ENCODE measurements at places on chromosomes 2 and 18. TPM values are rescaled to one million over a fixed set of nuclear protein-coding genes. Genes with fewer than 3 reads are reported as not detected.
A peak's percentile ranks its signal among the peaks of the same experiment; 100 is the strongest.

PLCL1 gene
- 2.8 TPM for total RNA-seq

DNA sequence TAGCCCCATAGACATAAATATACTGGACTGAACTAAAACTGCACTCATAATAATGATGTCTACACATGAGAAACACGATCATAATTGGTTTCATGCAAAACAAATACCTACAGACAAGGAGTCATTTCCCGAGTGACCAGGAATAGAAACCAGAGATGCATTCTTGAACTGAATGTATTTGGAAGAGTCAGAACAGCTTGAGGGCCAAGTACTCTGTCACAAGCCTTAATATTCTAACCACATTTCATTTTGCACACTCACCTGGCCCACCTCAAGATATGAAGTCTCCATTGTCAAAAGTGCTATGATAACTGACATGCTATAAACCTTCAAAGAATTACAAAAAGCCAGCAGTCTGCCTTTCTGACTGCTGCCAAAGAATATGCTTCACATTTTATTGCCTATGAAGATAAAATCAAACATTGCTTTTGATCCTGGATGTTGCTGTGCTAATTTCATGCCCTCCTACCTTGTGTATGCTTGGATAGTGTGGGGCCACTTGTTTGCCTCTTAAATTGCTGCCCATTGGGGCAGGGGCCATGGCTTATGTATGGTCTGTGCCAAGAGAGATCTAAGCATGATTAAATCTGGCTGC, 18.9 kb upstream of the ASAP2 start:
- DNase-seq, result no peak

DNA sequence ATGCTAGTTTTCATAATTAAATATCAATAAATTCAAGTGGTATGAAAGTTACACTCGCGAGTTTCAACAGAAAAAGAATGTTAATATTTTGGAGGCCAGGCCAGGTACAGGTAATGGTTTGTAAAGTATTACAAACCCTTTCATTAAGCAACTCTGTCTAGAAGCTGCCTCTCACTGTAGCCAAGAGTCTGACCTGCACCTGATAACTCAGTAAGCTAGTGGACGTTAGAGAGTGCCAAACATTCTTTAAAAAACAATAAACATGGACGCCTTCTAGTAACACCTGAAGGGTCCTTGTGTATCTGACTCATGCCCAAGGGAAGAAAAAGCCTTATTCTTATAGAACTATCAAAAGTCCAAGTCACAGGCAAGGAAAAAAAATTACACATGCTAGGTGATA, 70.2 kb downstream of the MBD2 start:
- no peak for DNase-seq

DNA sequence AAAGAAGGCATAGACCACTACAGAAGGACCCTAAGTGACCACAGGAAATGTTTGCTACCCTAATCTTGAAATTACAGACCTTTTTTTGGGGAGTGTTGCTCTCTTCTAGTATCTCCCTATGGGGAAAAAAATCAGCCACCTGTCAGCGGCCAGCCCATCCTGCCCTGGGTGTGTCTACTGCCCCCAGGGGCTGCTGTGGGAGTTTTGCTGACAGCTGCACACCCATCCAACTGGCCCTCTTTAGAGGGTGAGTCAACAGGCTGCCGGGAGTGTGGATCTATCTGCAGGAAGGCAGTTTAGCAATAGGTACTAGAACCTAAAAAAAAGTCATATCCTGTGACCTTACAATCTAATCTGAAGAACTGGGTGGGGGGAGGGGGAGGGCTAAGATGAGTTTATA, 796 bp upstream of the DYSF start:
- DNase-seq, result peak; percentile 36

GRCh38 chr2:119897736-119898395, 115.0 kb upstream of the EPB41L5 start:
- no peak for DNase-seq

GRCh38 chr18:27685807-27686412, 491.0 kb downstream of the CDH2 start:
- no peak for DNase-seq

DNA sequence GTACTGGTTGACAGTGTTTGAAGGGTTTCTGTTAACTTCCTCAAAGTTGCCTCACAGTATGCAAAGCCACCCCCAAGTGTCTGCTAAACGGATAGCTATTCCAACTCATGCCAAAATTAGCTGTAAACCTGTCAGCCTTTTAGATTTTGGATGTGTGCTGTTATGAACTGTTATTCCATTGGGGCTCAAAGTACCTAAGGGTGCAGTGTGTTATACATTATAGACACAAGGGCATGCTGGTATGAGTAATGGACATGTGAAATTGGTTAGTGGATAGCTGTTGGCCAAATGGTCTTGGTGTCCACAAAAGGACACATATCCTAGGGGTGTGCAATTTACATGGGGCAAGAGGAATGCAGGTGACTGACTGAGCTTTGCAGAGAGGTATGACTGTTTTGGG, 33.7 kb upstream of the CCBE1 start:
- no peak for DNase-seq

DNA sequence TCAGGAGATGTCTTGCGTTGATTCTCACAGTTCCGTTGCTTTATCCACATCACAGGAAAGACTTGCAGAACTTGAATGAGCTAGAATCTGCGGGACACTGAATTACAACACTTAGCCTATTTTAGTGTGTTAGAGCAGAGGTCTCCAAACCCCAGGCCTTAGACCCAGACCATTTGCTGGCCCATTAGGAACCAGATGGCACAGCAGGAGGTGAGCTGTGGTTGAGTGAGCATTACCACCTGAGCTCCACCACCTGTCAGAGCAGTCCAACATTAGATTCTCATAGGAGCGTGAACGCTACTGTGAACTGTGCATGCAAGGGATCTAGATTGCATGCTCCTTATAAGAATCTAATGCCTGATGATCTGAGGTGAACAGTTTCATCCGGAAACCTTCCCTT, 3.8 kb downstream of the MRPL30 start:
- DNase-seq, result no peak

DNA sequence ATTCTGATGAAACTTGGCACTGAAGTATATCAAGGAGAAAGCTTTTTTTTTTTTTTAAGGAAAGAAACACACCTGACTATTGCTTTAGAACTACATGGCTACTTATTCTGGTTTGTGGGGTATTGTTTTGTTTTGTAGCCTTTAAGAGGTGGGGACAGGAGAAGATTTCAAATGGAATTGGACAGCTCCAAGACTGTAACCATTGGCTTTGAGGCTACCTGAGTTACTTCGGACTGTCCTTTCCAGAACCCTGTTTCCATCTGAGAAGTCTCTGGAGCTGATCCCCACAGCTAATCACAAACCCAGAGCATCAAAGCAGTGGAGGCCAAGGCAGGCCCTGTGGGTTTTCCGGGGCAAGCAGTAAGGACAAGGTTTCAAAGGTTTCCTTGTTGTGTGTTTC, 4.7 kb downstream of the CDC42EP3 start:
- no peak for DNase-seq

GRCh38 chr2:38666556-38666910, 619 bp downstream of the GALM start:
- peak; percentile 20 for DNase-seq

DNA sequence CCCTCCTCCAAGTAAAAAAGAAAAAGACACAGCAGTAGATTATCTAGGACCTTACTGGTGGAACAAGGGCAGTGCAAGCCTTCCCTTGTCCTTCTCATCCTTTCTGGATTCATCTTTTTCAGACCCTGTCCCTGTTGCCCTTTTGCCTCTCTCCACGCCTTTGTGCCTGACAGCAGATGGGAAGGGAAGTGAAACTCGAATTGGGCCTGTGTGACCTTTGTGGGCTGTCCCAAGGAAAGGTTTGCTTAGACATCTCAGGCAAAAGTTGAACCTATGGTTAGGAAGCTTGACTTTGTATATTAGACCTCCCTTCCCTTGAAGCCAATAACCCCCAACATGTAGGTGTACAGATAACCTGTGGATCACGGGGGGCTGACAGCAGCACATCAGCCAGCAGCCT, 185.3 kb downstream of the PRKCE start:
- DNase-seq, result no peak

- DNase-seq, result no peak
Measured at GRCh38 chr18:40450751-40451150, 1504.3 kb upstream of the PIK3C3 start.
